ENCODE measurements at places on chromosomes 1 and 21. TPM values are rescaled to one million over a fixed set of nuclear protein-coding genes. Genes with fewer than 3 reads are reported as not detected.

DNA sequence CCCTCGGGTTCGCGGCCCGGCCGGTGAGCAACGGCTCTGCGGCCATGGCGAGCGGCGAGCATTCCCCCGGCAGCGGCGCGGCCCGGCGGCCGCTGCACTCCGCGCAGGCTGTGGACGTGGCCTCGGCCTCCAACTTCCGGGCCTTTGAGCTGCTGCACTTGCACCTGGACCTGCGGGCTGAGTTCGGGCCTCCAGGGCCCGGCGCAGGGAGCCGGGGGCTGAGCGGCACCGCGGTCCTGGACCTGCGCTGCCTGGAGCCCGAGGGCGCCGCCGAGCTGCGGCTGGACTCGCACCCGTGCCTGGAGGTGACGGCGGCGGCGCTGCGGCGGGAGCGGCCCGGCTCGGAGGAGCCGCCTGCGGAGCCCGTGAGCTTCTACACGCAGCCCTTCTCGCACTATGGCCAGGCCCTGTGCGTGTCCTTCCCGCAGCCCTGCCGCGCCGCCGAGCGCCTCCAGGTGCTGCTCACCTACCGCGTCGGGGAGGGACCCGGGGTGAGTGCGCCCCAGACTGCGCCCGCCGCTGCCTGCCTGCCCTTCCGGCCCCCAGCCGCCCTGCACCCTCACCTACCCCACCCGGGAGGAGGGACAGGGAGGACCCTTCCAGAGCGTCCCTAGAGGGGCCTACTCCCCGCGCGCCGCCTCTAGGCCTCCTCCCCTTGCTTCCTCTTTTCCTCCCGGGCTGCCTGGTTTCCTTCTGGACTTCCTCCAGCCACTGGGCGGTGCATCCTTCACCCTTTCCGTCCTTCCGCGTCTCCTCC, at the start of gene RNPEP:
TSS of gene RNPEP (plus strand) at position 26 of the 757 bp plus-strand sequence. CDS start at position 45, 19 bp downstream.
- no peak for DNase-seq

GRCh38 chr1:34851431-34852105, 8.0 kb downstream of the SMIM12 start:
- DNase-seq = no peak

- DNase-seq = no peak
These were observed 68.7 kb downstream of the MORN1 start for GRCh38 chr1:2322581-2323211.

Gene GSTM3
- total RNA-seq = not detected

Gene AMY1B
- total RNA-seq = not detected

Gene KIF2C
- total RNA-seq = 75.0 TPM

Gene GPR161
- total RNA-seq = 0.46 TPM

All from GM12878 (cell line).